ENCODE measurements at places on chromosomes 7 and 10.
A peak's percentile ranks its signal among the peaks of the same experiment; 100 is the strongest.

DNA sequence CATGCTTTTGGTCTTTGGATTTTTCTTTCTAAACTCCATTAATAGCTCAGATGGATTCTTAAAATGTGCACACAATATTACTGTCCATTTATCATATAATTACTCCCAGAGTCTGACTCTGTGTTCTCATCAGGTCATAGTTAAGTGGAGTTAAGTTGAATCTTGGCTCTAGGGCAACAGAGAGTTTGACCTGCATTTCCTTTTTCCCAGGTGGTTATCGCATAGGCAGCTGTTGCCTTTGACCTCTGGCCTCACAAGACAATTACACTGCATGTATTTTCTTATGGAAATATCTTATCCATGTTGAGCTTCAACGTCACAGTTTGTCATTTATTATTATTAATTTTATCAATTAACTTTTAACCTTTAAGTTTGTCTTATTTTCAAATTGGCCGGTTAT lies 237.5 kb upstream of the HGF start:
- no peak for DNase-seq

- no peak for DNase-seq
Observed at GRCh38 chr7:134547397-134548054, 1.4 kb upstream of the AKR1B15 start.

- no peak for DNase-seq
Observed at GRCh38 chr7:124033095-124033806, 384 bp upstream of the TMEM229A start.

DNA sequence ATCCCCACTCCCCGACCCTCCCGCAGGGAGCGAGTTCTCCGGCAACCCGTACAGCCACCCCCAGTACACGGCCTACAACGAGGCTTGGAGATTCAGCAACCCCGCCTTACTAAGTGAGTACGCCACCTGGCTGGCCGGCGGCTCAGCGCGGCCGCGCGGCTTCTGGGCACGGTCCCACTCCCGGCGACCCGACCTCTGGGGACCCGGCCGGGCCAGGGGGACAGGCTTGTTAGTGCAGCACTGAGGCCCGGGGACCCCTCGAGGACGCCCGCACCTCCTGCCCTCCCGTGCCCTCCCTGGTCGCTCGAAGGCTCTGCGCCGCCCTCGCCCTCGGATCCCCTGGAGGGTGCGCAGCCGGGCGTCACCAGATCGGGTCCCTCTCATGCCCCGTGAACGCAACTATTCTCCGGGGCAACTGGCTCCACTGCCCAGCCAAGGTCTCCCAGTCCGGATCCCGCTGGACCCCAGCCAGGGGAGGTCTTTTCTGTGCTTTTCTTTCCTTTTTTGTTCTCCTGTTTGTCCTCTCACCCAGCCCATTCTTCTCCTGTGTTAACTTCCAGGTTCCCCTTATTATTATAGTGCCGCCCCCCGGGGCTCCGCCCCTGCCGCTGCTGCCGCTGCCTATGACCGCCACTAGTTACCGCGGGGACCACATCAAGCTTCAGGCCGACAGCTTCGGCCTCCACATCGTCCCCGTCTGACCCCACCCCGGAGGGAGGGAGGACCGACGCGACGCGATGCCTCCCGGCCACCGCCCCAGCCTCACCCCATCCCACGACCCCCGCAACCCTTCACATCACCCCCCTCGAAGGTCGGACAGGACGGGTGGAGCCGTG lies 81.8 kb downstream of the PAX2 start:
- DNase-seq, result no peak

DNA sequence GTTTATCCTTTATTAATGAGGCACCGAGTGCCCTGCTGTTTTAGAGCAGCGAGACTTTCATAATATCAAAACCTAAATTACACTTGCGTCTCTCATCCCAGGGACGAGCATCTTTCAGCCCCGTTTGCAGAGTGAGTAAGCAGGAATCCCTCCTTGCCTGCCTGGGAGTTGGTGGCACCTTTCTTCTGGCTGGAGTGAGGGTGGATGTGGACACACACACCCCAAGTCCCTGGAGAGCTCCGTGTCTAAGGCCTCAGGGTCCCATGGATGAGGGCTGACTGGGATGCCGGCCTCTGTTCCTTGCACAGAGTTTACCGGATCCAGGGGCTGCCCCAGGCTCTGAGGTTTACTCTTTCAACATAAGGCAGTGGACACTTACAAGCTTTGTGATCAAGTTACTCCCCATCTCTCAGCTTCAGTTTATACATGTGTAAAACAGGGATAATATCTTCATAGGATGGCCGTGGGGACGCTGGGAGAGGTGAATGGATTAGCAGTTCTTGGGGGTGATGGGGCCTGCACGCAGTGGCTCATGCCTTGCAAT lies 24.5 kb downstream of the POLL start:
- no peak for DNase-seq

DNA sequence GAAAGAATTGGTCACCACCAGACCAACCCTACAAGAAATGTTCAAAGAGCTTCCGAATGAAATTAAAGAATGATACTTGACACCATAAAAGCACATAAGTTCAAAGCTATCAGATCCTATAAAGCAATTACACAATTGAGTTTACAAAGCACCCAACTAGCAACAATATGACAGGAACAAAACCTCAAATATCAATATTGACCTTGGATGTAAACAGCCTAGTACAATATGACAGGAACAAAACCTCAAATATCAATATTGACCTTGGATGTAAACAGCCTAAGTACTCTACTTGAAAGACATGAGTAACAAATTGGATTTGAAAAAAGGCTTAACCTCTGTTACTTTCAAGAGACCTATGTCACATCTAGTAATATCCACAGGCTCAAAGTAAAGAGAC lies 1201.4 kb downstream of the XPNPEP1 start:
- no peak for DNase-seq

DNA sequence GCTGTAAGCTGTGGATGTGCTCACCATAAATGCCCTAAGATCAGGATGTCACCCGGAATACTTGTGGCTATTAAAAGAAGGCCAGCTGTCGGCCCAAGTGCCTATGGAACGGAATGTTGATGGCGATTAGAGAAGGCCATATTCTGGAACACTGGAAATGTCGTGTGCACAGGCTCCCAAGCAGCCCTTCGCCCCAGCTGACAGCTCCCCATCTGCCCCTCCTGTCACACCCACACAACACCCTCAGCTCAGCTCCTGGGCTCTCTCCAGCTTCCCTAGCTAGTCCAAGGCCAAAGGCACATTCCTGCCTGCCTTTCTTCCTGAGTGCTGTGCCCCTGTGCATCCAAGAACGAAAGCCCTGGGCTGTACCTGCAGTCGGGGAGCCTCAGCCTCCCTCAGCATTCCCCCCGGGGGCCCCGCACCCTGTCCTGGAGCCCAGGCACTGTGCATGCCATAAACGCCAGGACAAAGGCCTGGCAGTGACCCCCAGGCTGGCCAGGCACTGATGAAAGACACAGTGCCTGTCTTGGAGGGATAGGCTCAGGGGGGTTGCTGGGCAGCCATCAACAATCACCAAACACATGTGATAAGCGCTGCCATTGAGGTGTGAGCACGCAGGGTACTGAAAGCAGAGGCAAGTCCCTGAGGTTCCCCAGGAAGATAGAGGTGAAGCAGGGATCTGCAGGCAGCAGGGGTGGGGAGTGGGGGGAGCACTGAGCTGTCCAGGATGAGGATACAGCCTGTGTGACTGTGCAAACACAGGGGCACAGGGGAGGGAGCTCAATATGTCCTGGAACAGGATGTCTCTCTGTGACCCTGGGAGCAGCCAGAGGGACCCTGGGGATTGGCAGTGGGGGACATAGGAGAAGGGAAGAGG lies 3.7 kb upstream of the LDB3 start:
- DNase-seq, result peak; percentile 83

Data from Right ventricle myocardium inferior (tissue), 1 donor.